RCC 7860 (cell line): ENCODE measurements at places on chromosomes 5 and 9.

GRCh38 chr9:123081824-123082223 lies 48.4 kb downstream of the GPR21 start:
- DNase-seq = peak; percentile 31

- peak; percentile 69 for DNase-seq
Observed at GRCh38 chr5:56026863-56027300, 32.1 kb upstream of the IL6ST start.

GRCh38 chr5:116585227-116585626 lies 10.6 kb upstream of the SEMA6A start:
- DNase-seq = no peak

DNA sequence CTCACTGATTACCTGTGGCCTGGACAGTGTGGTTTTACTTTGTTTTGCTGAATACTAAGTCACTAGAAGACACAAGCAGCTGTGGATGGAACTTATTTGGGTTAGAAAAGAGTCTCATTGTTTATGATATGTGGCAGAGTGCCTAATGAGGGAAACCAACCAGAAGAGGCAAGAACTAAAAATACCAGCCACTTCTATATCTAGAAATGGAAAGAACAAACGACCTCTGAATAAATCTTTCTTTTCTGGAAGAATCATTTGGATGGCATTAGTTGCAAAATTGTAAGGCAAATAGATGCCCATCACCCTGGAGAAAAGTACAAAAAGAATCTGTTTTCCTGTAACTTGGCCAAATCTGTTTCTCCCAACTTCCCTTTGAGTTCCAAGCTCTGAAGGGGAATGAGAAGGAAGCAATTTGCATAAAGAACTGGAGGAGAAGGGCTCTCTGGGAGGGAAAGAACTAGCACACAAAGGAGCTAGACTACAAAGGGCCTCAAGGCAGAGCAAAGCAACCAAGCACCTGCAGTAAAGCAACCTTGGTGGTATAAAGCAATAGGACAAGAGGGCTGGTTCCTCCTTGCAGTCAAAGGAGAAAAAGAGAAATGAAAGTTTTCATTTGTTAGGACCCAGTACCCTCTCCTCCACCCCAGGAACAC lies 455.4 kb downstream of the CAAP1 start:
- no peak for DNase-seq

DNA sequence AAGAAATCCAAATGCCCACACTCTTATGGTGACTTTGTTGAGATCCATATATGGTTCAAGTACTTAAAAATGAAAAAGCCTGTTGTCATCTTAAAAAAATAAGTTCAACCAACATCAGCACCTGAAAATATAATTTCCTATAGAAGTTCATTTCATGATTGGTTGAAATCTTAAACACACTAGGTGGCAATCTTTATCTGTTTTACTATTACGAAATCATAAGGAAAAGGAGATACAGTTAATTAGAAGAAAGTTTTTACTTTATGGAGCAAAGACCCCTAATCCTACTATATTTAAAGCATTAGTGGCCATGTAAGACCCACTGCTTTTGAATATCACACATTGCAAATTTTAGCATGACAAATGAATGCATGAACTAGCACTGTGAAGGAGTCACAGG lies 616.0 kb downstream of the RAB3C start:
- no peak for DNase-seq

- no peak for DNase-seq
Observed at GRCh38 chr9:33637881-33638280, 113.8 kb downstream of the ANKRD18B start.

- DNase-seq = no peak
Observed at GRCh38 chr5:125150041-125150669, 403.7 kb upstream of the ZNF608 start.

- DNase-seq = no peak
Observed at GRCh38 chr9:137603879-137604278, 1.6 kb upstream of the ARRDC1 start.

DNA sequence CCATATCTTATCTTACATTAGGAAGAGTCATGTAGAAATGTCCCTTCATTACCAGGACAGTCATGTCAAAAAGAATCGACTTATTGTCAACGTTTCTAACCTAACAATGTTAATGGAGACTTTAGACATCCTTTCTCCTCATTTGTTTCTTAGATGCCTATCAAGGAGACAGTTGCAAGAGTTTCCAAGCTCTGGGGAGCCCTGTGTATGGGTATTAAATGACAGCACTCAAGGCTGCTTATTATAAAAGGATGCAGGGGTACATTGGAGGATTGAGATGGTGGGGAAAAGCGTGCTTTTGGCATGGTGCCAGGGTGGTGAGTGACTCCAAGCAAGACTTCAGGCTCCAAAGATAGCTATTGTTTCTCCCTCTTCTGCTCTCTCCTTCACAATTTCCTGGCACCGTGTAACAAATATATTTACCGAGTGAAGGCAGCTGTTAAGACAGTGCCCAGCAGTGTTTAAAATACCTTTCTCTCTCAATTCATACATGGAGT lies 461.3 kb upstream of the CLINT1 start:
- no peak for DNase-seq

- DNase-seq = no peak
Observed at GRCh38 chr9:459491-460444, 245.1 kb downstream of the DOCK8 start.

GRCh38 chr9:35691757-35692301 lies 2.1 kb upstream of the TPM2 start:
- no peak for DNase-seq

DNA sequence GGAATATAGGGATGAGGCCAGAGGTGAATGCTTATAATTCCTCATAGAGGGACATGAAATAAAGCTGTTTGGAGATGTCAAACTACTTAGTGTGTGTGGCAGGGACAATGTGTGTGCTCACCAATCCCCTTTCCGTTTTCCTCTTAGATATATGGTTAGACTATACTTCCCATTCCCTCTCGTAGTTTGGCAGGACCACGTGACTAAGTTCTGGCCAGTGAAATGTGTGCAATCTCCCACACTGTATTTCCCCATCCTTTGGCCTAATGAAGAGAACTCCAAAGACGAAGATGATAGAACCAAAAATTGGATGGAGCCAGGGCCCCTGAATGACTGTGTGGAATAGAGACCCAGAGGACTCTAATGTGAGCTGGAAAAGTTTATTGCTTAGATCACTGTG lies 233.4 kb upstream of the KLF4 start:
- DNase-seq = no peak

DNA sequence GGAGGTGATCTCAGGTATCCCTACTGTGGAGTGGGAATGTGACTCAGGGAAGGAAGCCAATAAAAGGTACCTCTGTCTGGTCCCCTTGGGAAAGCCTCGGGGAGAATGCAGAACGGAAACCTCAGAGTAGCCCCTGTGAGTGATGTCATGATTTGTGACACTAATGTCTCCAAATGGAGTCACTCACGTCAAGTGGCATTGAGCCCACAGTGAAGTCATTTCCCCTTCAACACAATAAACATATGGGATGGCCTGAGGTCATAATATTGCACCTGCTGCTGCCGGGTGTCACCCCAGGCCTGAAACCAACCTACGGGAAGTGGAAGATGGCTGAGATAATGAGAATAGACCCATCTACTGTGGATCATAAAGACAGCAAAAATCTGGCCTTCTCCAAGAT lies 75.9 kb upstream of the GOLM1 start:
- no peak for DNase-seq

- no peak for DNase-seq
Observed at GRCh38 chr5:168260353-168261226, 30.9 kb upstream of the WWC1 start.

- DNase-seq = no peak
Observed at GRCh38 chr9:96342571-96343245, 40.7 kb upstream of the HSD17B3 start.

GRCh38 chr9:79807971-79808370 lies 236.2 kb downstream of the TLE4 start:
- no peak for DNase-seq

GRCh38 chr5:40376566-40376965 lies 303.1 kb upstream of the PTGER4 start:
- DNase-seq = no peak

DNA sequence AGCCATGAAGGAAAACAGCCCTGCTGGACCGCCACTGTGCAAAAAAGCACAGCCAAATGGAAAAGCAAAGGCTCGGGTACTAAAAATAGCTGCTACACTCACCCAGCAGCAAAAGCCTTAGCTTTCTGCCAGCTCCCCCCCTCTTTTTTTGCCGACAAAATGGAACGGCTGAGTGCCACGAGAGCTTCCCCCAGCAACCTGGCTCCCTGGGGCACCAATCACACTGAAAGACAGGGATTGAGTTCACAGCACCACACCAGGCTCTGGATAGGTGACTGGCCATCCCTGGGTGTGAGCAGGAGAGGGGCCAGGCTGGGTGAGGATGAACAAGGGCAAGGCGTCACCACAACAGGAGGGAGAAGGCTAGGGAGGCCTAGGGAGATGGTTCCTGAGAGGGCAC lies 66.7 kb downstream of the SIL1 start:
- no peak for DNase-seq

- DNase-seq = no peak
Observed at GRCh38 chr5:135343413-135343812, 55.6 kb downstream of the MACROH2A1 start.

DNA sequence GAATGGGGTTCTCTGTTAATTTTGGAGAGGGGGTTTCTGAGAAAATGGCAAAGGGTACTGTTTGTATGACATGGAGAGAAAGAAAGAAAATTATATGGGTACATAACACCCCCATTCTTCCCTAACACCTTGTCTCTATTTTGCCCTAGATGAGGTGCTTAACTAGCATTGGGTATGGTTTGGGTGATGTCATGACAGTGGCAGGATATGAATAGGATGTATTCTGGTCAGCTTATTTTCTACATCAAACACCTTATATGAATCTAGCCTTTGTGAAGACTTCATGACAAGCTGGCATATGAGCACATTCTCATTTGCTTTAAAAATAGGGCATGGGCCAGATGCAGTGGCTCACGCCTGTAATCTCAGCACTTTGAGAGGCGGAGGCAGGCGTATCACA lies 58.6 kb downstream of the LNPEP start:
- DNase-seq = no peak

GRCh38 chr9:117672369-117672768 lies 31.8 kb upstream of the TLR4 start:
- peak; percentile 68 for DNase-seq

DNA sequence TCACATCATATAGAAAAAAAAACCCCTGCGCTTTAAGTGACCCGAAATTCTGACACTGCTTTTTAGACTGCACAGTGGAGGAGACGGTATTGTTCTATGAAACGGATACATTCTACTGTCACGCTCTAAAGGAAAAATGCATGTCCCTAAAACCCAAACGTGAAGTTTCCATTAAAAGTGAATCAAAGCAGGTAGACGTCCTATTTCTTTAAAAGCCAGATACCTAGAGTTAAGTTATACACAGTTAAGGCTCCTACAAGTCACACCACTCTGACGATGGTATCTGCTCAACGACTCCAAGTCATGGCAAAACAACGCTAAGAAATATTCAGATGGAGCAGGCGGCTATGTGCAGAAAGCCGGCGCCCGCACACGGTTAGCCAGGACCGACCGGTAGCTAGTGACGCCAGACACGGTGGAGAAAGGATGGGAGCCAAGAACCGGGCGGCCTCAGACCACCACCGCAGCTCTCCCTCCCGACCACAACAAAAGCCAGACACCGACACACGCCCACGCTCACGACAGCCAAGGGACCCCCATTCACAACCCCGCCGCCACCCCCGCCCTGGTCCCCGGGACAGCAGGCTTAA lies 734 bp downstream of the SKP1 start:
- no peak for DNase-seq

- no peak for DNase-seq
Observed at GRCh38 chr5:64487283-64487682, 18.5 kb upstream of the RGS7BP start.

DNA sequence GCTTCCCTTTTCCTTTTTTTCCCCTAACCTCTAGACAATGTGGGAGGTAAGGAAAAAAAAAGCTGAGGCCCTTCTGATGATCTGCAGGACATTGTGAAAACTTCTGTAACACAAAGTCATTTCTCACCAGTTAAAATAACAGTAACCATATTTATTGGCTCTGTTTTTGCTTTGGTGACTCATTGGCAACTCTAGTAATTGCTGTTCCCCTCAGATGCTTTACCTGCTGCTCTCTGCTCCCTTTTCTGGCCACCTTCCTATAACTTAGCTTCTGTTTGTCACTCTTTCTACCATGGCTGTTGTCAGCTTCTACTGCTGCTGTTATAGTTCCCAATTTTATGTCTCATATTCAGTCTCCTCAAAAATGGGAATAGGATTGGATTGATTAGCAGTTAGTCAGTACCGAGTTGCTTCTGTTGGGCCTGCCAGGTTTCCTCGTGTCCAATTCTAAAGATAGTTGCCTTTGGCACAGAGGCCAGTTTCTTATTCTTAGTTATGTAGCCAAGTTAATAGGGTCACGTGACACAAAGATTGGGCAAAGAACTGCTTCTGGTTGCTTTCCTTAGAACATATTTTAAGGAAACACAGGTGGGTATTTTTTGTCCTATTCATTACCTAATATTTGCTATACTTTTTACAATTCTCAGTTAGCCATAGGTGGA lies 16.8 kb downstream of the SCAMP1 start:
- no peak for DNase-seq

GRCh38 chr9:97854696-97855485 lies 1.9 kb downstream of the FOXE1 start:
- DNase-seq = no peak

GRCh38 chr9:19965336-19965735 lies 176.5 kb upstream of the SLC24A2 start:
- DNase-seq = no peak

DNA sequence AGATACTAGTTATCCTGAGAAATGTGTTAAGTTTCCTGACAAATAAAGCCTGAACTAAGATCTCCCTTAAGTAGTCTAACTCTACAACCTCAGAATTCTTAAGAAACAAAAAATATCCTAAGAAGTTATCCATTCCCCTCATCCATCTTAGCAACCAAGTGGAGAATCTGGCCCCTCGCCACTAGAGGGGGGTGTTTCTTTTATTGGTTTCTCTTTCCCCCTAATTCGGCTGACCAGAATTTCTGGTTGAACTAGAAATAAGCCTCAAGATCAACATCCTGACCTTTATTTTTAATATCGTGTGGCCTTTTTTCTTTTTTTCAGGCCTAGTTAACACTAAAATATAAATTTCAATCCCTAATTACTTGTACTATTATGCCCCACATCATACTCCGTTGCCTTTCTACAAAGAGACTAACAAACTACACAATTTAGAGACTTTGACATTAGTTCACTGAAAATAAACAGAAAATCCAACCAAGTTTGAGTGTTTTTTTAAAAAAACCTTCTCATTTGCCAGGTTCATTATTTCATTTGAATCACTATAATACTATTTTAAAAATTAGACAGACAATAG lies 14.3 kb upstream of the NR4A3 start:
- peak; percentile 15 for DNase-seq

DNA sequence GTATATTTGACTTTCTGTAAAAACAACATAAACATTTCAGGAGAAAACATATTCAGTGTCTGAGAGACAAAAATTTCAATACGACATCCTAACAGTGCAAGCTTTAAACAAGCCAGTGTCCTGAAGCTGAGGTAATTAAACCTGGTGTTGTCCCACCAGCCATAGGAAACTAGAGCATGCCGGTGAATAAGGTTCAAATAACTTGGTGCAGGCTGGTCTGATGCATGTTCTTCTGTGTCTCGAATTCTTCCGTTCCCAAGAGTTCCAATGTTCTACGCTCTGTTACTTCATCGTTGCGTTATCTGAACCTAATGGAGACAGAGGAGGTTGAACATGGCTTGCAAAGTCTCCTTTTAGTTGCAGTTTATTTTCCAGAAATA lies 48.9 kb downstream of the ADAMTS16 start:
- DNase-seq = no peak

GRCh38 chr5:170142196-170142595 lies 36.5 kb downstream of the FOXI1 start:
- no peak for DNase-seq
